ENCODE measurements at places on chromosomes 2 and 18.

DNA sequence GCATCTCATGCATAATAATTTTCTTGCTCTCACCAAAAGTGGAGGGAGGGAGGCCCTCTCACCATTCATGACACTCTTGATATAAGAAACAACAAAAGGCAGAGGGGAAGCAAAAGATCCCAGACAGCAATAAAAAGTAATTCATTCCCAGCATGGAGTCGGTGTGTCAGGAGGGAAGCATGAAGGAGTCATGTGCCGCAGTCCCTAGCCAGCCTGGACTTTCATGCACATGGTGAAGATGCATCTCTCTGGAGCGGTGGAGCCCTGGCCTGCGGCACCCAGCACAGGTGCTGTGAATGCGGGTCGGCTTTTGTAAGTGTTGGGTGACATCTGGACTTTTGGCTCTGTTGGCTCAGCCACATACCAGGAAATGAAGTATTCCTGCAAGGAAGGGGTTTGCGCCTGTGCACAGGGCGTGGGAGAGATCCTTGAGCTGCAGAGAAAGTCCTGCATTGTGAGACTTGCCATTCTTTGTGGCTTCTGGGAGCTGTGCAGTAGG is 119.4 kb downstream of the COPS8 start:
- DNase-seq, result no peak

DNA sequence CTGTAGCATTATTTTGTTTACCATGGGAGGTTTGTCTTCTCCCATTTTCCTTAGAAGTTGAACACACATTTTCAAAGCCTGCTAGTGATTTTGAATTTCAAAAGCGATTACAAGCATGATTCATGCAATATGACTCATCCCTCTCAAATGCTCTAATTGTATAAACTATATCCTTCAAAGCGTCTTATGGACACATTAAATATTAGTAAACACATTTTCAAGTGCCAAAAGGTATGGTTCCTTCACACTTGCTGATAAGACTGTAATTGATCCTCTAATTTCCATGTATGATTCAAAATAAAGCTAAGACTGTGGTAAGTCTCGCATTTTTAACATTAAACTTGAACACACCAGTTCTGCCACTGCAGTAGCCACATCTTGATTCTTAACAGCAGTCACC is 512.9 kb downstream of the LRRTM4 start:
- no peak for DNase-seq

GRCh38 chr2:1747065-1747941 is 3.0 kb upstream of the PXDN start:
- DNase-seq, result no peak

DNA sequence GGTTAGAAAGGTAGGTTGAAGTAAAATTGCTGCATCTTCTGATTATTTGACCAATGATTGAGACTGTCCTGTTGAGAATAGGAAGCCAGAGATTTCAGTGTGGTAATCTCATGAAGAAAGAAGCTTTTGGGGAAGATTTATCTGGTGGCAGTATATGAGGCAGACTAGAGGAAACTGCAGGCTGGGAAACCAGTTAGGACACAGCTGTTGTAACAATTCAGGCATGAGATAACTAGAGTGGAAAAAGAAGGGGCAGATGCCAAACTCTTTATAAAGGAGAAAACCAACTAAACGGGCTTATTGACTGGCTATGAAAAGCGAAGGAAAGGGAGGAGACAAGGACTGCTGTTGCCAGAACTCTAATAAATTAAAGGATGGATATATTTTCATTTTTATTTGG is 155.6 kb downstream of the TTC27 start:
- no peak for DNase-seq

DNA sequence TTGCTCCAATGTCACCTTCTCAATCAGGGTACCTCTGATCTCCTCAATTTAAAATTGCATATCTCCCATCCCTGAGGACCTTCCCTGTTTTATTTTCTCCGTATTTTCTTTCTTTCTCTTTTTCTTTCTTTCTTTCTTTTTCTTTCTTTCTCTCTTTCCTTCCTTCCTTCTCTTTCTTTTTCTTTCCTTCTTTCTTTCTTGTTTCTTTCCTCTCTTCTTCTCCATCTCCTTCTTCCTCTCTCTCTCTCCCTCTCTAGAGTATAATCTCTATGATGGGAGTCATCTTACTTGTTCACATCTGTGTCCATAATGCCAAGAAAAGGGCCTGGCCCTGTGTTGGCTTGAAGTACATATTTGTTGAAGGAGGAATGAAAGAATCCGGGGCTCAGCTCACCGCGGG is 21.3 kb upstream of the SIX2 start:
- DNase-seq, result no peak

DNA sequence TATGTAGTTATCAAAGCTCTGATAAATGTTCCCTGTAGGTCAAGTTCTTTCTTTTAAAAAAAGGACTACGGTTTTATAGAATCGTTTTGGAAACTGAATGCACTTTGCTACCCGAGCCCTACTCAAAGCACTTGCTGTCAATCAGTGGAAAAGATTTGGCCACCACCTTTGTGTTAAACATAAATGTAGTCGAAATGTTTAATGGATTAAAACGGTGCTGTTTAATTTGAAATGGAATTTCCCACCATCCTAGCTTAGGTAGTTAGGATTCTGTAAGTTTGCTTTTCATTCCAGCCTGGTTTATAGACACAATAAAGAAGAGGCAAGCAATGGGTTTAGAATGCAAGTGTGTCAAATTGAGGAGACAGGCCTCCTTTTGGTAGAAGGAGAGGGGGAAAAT is 69.4 kb upstream of the MMADHC start:
- DNase-seq, result no peak

- DNase-seq, result no peak
Observed at GRCh38 chr2:11395389-11395788, 51.0 kb upstream of the ROCK2 start.

DNA sequence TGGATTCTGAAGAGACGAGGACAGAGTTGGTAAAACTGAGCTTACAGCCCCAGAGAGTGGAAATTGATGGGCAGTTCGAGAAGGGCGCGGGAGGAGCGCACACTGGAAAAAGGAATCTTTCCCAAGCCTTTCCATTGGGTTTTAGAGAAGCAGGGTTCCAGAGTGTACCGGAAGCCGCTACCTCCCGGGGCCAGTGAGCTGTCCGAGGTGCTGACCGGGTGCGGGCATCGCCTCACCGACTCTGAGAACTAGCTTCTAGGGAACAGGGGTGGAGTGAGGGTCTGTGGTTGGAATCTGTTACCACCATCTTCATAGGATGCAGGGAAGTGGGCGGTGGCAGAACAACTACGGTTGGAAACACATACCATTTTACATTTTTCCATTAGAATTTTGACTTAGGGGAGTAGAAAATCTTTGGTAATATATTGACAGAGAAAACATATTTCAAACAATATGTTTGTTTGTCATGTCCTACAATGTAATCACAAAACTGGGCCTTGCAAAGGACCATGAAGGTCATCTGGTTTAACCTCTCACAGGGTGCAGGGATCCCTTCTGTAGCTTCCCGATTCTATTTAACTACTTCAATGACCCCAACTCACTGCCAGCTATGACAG is 724 bp downstream of the NMS start:
- peak; percentile 26 for DNase-seq

DNA sequence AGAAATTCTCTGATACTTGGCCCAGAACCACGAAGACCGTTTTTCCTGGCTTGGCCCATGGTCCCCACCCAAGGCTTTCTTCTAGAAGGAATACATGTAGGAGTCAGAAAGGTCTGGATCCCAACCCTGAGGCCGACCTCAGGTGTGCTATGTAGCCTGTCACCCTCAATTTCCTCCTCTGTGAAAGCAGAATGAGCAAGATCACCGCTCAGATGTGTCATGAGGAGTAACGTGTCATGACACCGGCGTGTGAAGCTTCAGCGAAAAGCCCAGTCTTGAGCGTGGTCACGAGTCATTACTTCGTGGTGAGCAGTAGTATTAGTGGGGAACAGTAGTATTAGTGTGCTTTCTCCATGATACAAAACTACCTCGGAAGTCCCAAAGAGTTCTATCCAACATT is 103.4 kb downstream of the ALPK2 start:
- no peak for DNase-seq

DNA sequence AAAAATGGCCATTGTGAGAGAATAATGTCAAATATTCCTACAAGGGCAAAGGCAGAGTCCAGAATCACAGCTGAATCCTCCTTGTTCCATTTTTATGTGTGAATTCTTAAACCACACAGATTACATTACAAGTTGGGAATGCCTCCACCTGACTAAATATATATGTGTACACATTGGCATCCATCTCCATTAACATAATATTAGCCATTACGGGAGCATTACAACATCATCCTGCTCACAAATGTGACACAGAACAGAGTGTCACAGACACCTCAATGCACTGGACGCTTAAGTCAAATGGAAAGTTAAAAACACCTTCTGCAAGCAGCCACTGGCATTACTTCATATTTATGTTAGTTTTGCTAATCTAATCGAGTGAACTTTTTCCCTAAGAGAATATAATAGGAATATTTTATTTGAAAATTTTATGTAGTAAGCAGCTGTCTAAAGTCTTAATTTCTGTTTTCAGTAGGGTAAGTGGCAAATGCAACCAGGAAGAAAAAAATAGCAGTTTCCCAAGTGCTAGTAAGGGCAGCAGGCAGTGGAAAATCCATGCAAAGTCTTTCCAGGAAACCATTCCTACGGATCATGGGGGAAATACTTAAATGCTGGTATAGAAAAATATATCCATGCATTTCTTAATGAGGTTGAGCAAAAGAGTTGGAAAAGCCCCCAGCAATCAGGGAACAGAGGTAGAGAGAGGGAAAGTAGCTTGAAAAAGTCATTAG is 255.6 kb downstream of the OSR1 start:
- no peak for DNase-seq

GRCh38 chr2:205646680-205647079 is 35.6 kb upstream of the NRP2 start:
- peak; percentile 26 for DNase-seq

- peak; percentile 28 for DNase-seq
Observed at GRCh38 chr18:23207191-23207955, 72.1 kb downstream of the CABLES1 start.

GRCh38 chr2:15788830-15789229 is 151.5 kb upstream of the MYCN start:
- no peak for DNase-seq

DNA sequence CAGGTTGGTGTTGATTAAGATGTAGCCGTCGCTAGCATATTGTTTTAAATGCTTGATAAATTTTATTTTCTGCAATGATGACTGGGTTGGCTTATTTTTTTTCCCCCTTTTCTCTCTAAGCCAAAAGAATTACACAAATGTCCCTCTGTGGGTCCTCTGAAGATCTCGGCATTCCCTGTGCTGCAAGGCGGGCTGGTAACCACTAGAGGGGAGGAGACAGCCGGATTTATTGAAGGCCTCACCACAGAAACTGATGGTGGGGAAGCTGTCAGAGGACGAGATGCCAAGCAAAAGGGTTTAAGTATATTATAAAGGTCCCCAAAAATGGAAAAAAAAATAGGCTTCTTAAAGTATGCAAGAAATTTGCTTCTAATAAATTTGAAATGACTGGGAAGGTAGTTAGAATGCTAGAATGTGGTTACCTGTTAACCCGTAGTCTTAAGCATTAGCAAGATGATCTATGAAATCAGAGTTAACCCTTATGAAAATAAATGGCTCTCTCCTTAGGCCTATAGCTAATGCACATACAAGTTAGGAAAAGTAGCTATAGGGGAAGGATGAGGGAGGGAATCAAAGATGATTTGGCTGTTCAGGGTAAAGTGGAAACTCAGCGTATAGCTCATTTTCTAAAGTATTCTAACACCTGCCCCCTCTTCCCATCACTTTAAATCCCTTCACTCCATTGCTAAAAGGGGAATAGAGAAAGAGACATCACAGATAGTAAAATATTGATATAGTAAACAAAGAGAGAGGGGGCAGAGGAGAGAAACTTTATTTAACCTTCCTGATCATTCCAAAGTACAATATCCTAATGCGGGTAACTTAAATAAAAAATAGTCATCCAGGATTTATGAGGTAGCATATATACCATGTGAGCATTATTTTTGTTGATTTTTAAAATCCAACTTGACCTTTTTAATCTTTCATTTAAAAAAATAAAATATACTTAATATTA is 894.5 kb upstream of the POU3F3 start:
- peak; percentile 38 for DNase-seq

DNA sequence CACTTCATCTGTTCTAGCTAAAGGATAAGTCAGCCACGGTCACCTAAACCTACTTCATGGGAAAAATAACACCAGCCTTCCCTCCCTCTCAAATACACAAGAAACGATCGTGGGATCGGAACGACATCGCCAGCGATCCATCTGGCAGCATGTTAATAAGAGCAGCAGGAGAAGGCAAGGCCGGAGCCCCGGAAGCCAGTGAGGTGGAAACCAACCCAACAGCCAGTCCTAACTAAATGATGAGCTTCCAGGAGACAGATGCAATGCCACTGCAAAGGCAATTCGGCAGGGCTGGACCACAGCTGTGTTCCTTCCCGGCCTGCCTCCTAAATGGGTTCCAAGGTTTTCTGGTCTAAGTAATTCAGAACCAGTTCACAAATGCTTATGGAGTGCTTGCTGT is 117.5 kb downstream of the TMEM163 start:
- DNase-seq, result no peak

DNA sequence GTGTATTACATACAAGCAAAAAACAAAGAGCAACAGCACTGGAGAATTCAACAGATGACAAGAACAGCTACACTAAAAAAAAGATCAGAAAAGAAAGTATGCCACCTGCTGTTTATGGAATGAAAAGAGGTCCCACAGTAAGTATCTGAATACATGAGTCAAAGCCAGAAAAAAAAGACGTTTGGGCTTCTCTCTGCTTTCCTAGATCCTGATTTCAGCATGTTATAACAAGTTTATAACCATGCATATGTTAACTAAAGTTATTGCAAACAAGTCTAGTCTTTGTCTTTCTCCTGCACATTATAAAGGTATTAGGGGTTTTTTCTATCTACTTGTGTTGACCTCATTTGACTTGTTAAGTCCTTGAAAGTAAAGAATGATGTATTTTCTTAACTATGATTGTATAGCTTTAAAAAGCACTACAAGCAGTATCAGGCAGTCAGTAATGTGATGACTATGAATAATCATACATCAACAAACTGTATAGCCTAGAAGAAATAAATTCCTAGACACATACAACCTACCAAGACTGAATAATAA is 108.5 kb upstream of the COL5A2 start:
- peak; percentile 19 for DNase-seq

- DNase-seq, result no peak
Observed at GRCh38 chr2:35510636-35511035, 844.9 kb upstream of the CRIM1 start.

- DNase-seq, result no peak
Observed at GRCh38 chr2:220241423-220241822, 614.0 kb downstream of the SLC4A3 start.

GRCh38 chr2:238220892-238221521 is 17.5 kb upstream of the ILKAP start:
- DNase-seq, result no peak

- DNase-seq, result no peak
Observed at GRCh38 chr18:32956591-32957315, 183.9 kb upstream of the KLHL14 start.

GRCh38 chr2:150190546-150190945 is 296.9 kb downstream of the RND3 start:
- DNase-seq, result no peak

GRCh38 chr2:127568128-127568527 is 32.6 kb downstream of the MYO7B start:
- DNase-seq, result no peak

GRCh38 chr2:199851883-199852282 is 891 bp upstream of the FTCDNL1 start:
- no peak for DNase-seq
